ENCODE measurements at places on chromosomes 5 and 9.
A peak's percentile ranks its signal among the peaks of the same experiment; 100 is the strongest.

GRCh38 chr5:17944046-17944445, 309.8 kb downstream of the TAF11L14 start:
- DNase-seq: no peak

- no peak for DNase-seq
Measured at GRCh38 chr5:159179529-159180305, 29.6 kb downstream of the RNF145 start.

- no peak for DNase-seq
Measured at GRCh38 chr5:140555747-140556312, 1.4 kb downstream of the SRA1 start.

- no peak for DNase-seq
Measured at GRCh38 chr5:107389130-107389774, 281.5 kb downstream of the EFNA5 start.

DNA sequence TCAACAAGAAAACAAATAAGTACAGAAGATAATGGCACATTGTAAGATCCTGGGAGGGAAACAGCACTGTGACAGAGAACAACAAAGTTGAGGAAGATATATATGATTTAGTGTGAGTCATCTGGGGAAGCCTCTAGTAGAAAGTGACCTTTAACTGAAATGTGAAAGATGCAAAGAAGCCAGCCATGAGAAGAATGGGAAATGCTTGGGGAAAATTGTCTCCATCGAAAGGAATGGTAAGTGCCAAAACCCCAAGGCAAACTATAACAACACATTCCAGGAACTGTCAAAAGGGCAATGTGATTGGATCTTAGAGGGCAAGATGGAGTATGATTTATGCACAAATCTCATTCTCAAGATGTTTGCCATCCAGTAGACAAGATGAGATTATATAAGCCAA, 537.8 kb upstream of the BRINP1 start:
- DNase-seq: no peak

GRCh38 chr5:144297081-144297480, 126.4 kb downstream of the KCTD16 start:
- no peak for DNase-seq

DNA sequence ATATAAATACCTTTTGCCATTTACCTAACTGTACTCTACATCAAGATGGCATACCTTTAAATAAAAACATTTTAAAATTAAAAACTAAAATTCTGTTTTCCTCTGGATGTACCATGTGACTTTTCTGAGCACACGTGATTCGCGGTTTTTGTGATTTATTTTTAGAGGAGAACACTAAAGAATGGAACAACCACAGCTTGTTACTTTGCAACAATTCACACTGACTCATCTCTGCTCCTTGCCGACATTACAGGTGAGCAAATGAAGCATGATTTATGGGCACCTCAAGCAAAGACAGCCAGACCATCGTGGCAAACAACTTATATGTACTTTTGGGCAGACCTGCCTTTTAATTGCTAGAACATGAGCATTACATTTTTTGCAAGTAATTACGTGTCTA, 61.3 kb downstream of the GDA start:
- DNase-seq: no peak

- DNase-seq: no peak
Measured at GRCh38 chr9:95373069-95373681, 55.7 kb upstream of the FANCC start.

GRCh38 chr5:172129256-172129910, 58.6 kb downstream of the STK10 start:
- DNase-seq: no peak

- DNase-seq: peak; percentile 56
Measured at GRCh38 chr9:114288193-114289091, 34.5 kb upstream of the ORM1 start.

- no peak for DNase-seq
Measured at GRCh38 chr5:39015743-39016586, 58.2 kb downstream of the RICTOR start.

- DNase-seq: no peak
Measured at GRCh38 chr5:38780316-38780715, 65.5 kb upstream of the OSMR start.

GRCh38 chr5:57082441-57083067, 91.3 kb upstream of the GPBP1 start:
- DNase-seq: no peak

GRCh38 chr5:93107805-93108520, 473.1 kb downstream of the NR2F1-AS1 start:
- DNase-seq: no peak

- no peak for DNase-seq
Measured at GRCh38 chr9:131668439-131669268, 71.2 kb downstream of the RAPGEF1 start.

- peak; percentile 78 for DNase-seq
Measured at GRCh38 chr9:34993502-34994259, 4.1 kb downstream of the DNAJB5 start.

DNA sequence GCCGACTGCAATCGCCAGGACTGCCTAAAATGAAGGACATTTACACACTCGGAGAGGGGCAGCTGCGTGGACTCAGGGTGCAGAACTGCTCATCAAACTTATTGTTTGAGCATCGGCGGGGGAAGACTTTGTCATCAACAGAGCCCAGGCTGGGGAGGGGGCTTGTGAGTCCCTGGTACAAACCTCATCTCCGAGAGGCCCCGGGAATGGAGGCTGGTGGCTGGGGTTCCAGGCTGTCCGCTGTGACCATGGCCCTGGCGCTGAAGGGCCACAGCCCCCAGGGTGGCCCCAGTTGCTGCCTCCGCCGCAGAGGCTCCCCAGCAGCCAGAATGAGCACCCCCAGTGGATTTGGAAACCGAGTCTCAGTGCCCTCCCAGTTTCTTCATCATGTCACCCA, 46.1 kb upstream of the RNU6ATAC start:
- no peak for DNase-seq

DNA sequence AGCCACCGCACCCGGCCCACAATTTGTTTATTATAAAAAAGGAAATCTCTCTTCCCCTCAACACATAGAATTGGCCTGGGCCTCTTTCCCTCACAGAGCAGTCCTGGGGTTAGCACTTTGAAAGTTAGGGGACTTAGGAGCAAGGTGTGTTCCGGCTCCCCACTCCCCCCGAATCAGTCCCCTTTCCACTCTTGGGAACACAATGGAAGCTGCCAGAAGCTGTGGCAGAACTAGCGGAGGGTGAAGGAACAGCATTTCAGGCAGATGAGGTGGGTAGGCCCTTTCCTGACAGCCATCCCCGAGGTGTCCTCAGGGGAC, 16.4 kb upstream of the C5orf47 start:
- DNase-seq: no peak

DNA sequence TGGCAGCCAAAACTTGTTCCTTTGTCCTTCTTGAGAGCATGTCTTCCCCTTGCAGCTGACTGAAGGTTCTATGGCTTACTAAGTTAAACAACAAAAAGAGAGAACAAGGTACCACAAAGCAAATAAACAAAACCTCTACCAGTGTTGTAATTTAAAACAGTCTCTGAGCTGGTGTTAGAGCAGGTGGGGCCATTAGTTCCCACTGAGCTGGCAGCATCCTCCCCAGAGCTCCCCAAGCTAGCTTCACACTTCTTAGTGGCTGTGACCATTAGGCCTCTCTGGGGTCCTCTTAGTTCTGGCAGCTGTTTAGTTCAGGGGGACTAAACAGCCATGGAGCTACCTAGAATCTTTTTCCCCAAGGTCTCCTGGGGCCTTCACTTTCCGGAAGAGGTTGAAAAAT, 128.6 kb upstream of the ELL2 start:
- no peak for DNase-seq

DNA sequence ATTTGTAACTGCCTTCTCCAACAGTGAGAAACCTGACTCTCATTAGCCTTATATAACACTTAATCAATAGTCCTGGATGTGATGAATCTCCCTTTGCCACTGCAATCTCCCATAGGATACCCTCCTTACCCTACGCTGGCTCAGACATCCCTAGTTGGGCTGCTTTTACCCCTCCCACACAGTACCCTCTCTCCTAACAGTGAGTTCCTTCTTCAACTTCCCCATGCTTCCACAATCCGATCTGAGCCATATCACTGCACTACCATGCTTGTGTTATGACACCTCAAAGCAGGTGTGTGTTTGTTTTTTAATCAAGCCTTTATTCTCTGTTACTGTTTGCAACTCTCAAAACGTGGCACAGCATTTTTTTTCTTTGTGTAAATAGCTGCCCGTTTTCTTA, 60.5 kb upstream of the C9orf72 start:
- no peak for DNase-seq

DNA sequence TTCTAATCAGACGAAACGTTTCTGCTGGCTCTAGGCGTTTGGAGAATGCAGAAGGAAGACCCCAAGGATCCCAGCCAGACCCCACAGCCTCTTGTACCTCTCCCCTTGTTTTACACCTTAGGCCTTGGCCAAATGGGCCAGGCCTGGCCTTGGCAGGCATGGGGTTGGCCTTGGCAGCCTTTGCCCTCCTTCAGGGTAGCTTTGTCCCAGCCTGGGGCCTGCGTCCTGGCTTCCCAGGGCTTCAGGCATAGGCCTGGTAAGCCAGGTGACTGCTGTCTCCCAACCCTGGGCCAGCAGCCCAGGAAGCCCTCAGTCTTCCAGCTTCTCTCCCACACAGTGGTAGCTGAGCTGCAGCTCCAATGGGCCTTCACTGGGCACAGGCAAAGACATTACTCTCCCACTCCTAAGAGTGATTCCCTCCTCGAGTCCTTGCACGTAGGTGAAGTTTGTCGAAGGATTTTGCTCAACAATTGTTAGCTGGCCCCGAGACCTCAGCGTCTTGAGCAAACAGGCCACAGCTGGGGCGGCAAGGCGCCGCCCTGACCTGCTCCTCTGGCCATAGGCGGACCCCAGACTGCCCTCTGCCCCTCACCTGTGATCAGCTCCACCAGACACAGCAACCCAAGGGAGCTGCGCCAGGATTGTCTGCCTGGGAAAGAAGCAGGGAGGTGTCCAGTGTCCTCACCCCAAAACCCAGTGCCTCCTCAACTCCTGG, 1.1 kb upstream of the PITX1 start:
- DNase-seq: no peak

GRCh38 chr5:144328494-144328893, 157.8 kb downstream of the KCTD16 start:
- DNase-seq: no peak

DNA sequence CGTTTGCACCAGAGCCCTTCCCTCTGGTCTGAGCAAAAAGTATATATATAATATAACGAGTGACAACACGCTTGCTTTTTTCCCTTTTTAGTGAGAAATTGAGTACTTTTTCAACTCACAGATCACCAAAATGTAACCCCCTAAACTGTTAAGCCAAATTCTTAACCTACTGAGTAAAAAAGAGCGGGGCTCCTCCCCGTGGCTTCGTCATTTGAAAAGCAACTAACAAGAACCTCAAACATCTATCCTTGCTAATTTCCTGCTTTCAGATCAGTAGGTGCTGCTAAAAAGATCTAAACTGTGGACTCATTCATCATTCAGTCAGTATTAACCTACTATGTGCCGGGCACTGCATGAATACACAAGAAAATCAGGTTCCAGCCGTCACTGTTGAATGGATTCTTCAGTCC, 1.0 kb upstream of the PTBP3 start:
- no peak for DNase-seq

- no peak for DNase-seq
Measured at GRCh38 chr5:20331826-20332225, 343.8 kb upstream of the CDH18 start.

DNA sequence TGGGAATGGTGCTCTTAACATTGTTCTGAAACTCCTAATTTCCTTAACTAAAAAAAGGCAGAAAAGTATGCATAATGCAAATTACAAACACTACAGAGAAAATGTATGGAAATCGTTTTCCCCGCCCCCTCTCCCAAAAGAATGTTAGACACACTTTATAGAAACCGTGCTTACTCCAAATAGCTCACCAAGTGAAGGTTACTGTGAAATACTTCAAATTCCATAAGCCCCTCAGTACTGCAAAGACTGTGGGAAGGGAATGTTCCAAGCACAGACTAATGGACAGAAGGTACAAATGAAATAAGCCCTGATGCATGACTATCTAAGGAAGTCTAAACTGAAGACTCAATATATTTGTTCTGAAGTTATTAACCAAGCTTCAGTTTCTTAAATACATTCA, 12.5 kb downstream of the MAPKAP1 start:
- DNase-seq: no peak

GRCh38 chr9:123074628-123075027, 41.2 kb downstream of the GPR21 start:
- no peak for DNase-seq

DNA sequence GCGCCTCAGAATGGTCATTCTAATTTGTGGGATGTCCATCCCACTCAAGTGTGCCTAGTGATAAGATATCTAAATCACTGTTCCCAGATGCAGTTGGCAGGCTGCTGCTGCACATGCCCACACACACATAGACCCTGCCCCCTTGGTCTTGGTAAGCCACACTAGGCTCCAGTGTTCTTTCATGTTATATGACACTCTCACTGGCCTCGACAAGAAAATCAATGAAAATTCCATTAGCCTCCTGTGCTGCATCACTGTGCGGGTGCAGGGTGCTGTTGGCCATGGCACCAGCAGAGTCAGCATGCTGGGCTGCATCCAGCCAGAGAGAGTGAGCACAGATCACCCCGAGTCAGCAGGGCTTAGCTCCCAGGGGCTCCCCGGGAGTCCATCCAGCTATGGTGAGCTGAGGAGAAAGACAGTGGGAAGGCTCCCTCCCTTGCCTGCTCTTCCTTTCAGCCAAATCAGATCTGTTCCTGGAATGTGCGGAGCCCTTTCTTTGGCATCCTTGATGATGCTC, 59.9 kb downstream of the ABLIM3 start:
- no peak for DNase-seq

DNA sequence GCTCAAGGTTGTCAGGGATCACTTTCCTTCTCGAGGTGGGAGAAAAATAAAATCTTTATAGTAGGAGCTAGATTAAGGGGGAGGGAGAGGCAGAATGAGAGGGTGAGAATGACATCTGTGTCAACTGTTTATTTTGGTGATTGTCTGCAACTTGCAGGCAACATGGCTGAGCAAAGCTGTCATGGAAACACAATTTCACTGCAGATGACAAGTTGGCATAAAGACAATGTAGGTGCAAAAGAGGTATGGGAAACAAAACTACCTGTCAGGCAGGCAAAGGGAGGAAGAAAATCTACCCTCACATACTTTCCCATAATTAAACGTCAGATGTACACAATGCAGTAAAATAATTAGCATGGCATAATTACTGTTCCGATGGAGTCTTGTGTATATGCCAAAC, 167.4 kb downstream of the SLIT3 start:
- DNase-seq: no peak

GRCh38 chr9:2354216-2354615, 267.4 kb upstream of the VLDLR start:
- DNase-seq: no peak

- peak; percentile 36 for DNase-seq
Measured at GRCh38 chr9:115593587-115594091, 475.7 kb upstream of the TNC start.

All from H9 (cell line).